Stimulated activated CD8-positive, alpha-beta memory T cell treated with anti-CD3 and anti-CD28 coated beads, Interleukin-7, amount 100 ng/mL, for 1 hour (primary cell): ENCODE measurements at places on chromosomes 7 and 10.

GRCh38 chr7:133300088-133300487 lies 47.2 kb downstream of the EXOC4 start:
- no peak for DNase-seq

DNA sequence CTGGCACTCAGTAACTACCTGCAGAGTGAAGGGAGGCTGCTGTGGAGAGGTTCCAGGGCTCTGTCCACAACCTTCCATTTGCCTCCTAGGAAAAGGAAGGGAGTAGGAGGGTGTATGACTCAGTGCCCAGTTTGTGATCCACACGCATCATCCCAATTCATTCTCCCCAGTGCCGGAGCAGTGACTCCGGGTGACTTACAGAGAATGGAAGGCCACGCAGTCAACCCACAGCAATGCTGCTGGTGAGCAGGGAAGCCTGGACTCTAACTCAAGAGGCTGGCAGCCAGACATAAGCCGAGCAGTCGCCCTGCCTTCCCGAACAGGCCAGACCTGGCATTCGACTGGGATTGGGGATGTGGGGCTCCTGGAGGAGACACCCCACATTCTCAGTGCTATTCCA lies 139.9 kb downstream of the SH3PXD2A start:
- no peak for DNase-seq

GRCh38 chr7:151426904-151427704 lies 12.8 kb downstream of the CRYGN start:
- DNase-seq = no peak

DNA sequence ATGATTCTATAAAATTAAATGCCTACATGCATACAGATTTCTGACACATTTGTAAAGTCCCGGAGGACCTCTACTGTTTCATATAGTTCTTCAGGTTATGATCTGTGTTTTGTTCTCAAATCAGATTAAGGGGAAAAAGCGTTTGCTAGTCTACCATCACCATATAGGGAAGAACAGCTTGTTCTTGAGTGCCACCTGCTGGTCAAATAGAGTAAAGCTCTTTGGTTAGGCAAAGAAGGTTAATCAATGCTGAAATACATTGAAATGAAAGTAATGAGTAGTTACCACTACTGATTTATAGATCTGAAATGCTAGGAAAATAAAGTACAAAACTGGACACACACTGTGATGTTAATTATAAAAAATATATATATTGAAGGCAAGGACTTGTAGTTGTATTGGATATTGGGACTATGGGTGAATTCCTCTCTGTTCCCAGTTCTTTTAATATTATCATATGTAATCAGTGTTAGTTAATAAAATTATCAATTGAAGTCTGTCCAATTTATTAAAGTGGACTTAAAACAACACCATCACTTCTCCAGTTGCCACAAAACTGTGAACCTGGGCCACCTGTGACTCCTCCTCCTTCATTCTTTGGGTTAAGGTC lies 72.6 kb upstream of the PDLIM1 start:
- DNase-seq = no peak

- DNase-seq = no peak
Observed at GRCh38 chr10:108653531-108653930, 1269.8 kb downstream of the XPNPEP1 start.

DNA sequence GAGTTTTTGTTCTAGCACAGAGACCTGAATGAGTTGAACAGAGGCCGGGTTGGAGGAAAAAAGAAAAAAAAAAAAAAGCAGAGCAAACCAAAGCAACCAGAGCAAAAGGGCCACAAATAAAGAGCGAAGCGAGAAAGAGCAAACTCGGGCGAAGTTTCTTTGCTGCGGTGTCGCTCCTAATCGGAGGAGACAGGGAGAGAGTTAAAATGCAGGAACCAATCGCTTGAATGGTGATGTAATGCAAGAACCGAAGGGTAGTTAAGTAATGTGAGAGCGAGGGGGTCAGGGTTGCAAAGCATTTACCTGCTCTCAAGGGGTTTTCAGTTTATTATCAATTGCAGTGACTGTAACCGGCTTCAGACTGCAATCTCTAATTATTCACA lies 271.7 kb downstream of the TRIL start:
- DNase-seq = no peak

DNA sequence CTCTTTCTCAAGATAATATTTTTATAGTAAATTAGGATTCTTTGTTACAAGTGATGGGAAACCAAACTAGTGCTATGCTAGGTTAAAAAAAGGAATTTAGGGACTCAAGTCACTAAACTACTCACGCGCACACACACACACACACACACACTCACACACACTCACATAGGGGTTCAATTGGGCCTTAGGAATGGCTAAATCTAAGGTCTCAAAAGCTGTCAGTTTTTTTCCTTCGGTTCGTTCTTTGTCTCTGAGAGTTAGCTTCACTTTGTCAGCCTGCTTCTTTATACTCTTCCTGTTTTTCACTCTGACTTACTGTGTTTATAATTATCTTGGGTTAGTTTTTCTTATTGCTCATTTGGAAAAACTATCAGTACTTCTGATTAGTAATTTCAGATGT lies 138.9 kb downstream of the ADK start:
- DNase-seq = no peak

DNA sequence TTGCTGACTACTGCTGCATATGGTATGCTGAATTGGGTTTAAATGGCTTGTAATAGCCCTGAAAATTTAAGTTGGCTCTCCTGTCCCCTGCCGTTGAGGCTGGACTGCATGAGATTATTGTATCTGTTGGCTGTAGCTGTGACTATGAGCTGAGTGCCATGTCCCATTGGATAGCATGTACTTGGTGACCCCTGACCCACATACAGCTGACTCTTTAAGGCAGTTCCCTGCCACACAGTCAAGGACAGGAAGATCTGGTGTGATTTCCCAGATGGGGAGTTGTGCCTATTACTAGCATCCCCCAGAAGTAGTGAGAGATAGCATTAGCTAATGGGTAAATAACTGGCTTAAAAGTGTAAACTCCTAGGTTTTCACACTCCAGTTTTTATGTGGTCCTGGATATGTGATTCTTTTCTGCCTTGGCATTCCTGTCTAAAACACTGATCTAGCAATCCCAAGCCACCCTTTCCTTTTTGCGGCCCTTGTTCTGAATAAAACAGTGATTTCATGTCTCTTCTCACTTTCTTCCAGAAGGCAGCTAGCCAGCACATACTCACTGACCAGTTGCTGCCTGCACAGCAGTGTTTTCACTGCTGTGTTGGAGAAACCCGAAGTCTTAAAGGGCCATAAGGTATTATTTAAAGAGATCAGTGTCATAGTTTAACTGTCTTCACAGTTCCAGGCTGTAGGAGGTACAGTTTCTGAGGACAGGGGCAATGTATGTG lies 35.9 kb downstream of the LRRC4 start:
- no peak for DNase-seq

GRCh38 chr7:33107136-33108066 lies 1.8 kb downstream of the RP9 start:
- no peak for DNase-seq

GRCh38 chr10:48253970-48254657 lies 20.4 kb downstream of the FRMPD2 start:
- DNase-seq = no peak

- DNase-seq = no peak
Observed at GRCh38 chr7:131568970-131569369, 12.5 kb upstream of the PODXL start.
